Inflammatory macrophage treated with lipopolysaccharide for 4 hours (primary cell): ENCODE measurements at places on chromosomes 16 and 17.
A peak's percentile ranks its signal among the peaks of the same experiment; 100 is the strongest.

GRCh38 chr17:61862975-61863800 is at the start of gene BRIP1:
TSS of gene BRIP1 (minus strand) at chr17:61863528. CDS start at chr17:61861539, 1,989 bp downstream.
- DNase-seq, result peak; percentile 94

DNA sequence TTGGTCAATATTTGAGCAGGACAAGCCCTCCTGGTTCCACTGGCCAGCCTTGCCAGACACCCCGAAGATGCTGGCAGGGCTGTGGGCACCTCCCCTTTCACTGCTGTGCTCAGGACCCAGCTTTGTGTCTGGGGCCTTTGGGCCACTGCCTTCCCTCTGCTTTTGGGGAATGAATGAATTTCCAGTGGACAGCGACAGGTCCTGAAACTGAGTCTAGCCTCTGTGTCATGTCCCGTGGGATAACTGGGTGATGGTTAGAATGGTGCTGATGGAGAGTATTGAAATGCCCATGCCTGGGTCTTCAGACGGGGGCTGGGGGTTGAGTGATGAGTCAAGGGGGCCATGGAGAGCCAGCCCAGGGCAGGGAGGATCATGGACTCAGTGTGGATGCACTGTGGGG is 135.8 kb downstream of the FOXL1 start:
- DNase-seq, result no peak

DNA sequence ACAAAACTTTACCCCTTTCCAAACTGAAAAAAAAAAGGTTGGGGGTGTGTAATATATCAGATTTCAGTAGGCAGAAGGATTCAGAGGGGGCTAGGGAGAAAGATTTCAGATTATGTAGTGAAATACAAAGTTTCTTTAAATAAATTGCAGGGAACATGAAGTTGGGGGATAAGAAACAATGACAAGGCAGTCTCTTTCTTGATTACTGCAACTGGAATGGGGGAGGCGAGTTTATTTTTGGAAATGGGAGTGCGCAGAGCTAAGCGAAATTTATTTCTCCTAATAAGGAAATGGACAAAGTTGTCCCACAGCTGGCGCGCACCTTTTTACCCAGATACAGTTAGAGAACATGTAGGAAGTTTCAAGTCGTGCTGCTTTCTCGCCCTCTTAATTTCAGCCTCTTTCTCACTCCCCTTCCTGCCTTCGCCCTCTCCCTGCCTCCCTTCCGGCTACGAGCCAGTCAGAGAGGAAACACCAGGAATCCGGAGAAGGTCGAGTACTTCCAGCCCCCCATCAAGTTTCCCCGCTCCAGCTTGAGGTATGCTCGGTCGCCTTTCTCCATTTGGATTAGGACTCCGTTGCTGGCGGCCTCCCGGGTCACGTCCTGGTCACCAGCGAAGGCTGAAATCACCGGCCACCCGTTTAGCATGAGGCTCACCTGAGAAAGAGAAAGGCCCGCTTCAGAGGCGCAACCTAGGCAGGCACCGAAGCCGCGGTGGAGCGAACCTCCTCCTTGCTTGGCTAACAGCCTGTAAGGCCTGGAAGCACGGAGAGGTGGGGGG is 2.5 kb downstream of the CBLN1 start:
- no peak for DNase-seq

DNA sequence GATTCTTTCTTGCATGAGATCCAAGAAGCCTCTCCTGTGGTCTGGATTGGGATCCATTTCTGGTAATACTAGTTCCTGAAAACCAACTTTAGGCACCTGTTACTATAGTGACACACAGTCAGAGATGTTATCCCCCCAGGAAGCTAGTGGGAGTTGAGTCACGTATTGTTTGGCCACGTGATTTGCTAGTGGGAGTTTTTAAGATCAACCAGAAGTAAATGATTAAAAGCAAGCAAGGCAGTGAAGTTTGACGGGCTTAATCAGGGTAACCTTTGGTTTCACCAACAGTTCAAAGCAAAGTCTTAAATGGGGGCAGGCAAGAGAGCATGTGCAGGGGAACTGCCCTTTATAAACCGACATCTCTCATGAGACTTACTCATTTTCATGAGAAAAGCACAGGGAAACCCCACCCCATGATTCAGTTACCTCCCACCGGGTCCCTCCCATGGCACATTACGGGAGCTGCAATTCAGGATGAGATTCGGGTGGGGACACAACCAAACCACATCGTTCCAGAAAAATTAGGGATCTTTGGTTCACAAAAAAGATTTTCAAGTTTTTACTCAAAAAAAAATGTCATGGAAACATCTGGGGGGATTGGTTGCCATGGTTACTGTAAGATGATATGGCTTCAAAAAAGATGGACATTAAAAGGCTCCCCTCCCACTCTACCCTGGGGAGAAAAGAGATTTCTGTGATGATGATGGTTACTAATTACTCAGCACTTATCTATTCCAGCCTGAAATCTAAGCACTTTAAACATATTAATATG is 483.1 kb upstream of the ERCC4 start:
- no peak for DNase-seq

- DNase-seq, result no peak
Observed at GRCh38 chr17:35314415-35315216, 58.8 kb downstream of the SLFN11 start.
